ENCODE measurements at places on chromosomes 5 and 9.

GRCh38 chr5:167029488-167029887, 1262.0 kb upstream of the WWC1 start:
- DNase-seq = no peak

GRCh38 chr9:124197177-124198095, 60.3 kb upstream of the NEK6 start:
- DNase-seq = no peak

DNA sequence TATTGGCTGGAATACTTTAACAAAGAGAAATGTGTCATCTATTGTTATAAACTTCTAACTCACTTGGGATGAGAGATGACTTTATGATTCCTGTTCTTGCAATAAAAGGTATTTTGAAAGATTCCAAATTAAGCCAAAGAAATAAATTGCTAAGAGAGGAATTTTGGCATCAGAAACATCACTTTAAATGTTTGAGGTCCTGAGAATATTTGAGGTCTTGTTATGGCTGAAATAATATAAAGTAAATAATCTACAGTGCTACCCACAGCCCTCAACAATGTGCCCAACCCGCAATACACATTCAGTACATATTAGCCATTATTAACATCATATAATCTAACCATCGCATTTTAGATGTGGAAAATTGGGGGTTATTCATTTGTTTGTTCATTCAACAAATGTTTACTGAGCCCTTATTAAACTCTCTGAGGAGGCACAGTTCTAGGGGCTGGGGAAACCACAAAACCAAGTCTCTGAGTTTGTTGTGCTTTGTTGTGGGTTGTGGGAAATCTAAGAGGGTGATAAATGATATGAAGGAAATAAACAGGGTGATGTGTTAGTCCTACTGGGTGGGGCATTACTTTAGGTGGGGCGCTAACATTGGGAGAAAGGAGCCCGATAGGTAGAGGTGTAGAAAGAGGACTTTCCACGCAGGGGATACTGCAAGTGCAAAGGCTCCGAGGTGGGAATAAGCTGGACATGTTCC, 135.2 kb upstream of the CLINT1 start:
- DNase-seq = no peak

DNA sequence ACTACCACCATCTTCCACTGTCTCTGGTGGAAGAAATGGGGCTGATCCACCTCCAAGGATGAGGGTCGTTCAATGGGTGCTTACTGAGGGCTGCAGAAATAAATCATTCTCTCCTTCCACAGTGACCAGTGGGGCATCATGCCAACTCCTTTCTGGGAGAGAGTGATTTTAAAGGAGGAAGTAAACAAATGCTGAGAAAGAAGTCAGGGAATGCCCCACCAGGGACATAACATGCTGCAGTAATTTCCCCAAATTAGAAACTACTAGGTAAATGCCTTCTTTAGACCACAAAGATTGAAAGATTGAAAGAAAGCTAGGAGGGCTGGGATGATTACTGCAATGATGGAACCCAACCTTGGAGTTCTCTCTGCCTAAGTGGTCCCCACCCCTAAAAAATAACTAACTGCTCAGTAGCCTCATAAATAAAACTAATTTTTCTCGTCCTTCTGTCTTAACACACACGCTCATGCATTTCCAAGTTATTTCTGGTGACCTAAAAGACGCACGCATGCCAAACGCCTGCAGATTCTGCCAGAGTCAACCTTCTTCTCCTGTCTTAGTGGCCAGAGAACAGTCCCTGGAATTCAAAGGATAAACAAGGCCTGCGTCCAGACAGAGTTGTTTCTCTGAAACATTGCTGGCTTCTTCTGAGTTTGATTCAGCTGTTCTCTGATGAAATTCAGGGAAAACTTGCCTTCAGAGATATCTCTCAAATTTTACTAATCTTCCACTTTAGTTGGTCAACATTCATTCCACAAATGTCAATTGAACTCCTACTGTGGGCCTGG, 250.0 kb downstream of the NR3C1 start:
- no peak for DNase-seq

- no peak for DNase-seq
These were observed 102.2 kb downstream of the CETN3 start for GRCh38 chr5:90307322-90307721.

DNA sequence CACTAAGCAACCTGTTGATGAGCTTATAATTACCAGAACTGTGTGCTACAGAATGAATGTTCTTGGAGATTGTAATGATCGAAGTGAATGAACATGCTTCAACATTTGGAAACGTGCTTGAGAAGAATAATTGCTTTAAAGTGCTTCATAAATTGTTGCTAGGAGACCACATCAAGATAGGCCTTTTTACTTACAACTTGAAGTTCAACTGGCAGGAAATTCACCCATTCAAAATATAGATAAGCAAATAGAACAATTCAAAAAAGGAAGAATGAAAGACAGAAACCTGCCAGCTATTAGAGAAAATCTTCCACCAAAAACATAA, 38.0 kb upstream of the SLC44A1 start:
- DNase-seq = no peak

DNA sequence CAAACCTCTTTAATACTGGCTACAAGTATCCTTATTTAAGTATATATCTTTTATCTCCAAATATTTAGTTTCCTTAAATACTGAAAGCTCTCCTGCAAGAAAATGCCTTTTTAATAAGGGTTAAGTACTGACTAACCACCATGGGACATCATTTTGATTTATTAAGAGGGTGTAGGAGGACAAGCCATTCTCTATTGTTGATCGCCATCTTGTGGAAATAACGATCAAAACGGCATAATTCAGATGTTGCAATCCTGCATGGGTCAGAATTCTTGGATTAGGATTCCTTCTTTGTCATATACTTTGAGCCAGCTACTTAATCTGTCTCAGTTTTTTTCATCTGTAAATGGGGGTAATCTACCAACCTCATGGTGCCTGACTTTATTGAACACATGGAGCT, 28.7 kb upstream of the C5orf46 start:
- DNase-seq = no peak

DNA sequence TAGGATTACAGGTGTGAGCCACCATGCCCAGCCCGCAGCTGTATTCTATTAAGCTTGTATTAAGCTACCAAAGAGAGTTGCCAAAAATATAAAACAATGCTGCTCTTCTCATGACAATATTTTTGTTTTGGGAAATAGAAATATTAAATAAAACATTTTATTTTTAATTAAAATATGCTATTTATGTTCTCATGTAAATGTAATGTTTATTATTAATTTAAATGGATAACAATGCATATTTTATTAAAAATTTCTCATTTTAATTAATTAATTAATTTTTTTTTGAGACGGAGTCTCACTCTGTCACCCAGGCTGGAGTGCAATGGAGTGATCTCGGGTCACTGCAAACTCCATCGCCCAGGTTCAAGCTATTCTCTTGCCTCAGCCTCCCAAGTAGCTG, 117.5 kb downstream of the ANKRD55 start:
- no peak for DNase-seq

DNA sequence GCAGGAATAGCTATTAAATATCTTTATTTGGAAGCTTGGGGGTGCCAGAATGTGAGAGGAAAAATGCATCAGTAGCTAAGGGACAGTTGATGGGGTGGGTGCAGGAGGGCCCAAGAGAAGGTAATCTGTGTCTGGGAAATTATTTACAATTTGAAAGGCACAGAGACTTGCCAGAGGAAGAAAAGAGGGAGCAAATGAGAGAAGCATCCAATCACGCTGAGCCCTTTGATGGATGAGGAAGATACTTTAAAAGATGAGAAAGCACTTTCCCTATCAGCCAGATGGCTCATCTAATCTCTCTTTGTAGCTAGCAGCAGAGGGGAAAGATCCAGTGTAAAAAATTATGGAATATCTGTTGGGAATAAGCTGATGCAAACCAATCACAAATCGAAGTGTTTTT, 57.0 kb upstream of the ABCA1 start:
- no peak for DNase-seq

DNA sequence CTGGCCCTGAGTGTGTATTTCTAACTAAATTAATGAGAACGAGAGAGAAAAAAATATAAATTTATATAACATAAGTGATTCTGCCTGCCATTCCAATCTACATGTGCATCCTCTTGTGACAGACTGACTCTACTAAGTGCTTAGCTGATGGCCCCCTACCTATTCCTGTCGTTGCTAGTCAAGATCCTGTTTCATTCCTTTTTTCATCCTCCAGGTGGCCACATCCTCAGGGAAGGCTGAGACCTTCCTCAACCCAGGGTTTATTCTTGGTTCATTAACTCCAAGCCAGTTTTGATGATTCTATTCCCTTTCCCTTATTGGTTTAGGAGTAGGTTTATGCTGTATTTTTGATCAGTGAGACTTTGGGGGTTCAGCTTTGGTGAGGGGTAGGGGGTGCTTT, 201.3 kb downstream of the C9orf152 start:
- DNase-seq = no peak

- DNase-seq = no peak
These were observed 90.0 kb upstream of the ZNF618 start for GRCh38 chr9:113786071-113786470.

DNA sequence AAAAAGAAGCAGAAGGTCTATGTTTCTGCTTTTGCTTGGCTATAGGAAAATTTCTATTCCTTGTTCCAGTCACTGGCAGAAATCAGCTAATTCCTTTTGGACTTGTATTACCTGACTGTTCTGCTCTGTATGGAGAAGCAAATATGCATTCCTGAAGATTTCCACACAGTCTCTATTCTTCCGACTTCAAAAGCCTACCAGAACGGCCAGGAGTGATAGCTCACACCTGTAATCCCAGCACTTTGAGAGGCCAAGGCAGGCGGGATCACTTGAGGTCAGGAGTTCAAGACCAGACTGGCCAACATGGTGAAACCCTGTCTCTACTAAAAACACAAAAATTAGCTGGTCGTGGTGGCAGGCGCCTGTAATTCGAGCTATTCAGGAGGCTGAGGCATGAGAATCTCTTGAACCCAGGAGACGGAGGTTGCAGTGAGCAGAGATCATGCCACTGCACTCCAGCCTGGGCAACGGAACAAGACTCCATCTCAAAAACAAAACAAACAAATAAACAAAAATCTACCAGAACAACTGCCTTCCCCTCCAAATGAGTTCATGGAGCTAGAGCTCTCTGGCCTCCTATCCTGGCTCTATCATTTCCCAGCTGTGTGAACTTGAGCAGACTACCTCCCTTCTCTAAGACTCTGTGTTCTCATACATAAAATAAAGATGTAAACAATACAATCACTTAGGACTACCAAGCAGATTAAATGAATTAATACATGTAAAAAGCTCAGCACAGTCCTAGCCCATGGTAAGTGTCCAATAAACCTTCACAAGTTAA, 17.0 kb downstream of the MYO10 start:
- DNase-seq = no peak
